ENCODE measurements at places on chromosomes 5 and 9.
A peak's percentile ranks its signal among the peaks of the same experiment; 100 is the strongest.

- no peak for DNase-seq
These were observed 141.4 kb downstream of the CCDC192 start for GRCh38 chr5:127844581-127845021.

GRCh38 chr9:27791311-27791710 lies 218.0 kb upstream of the C9orf72 start:
- no peak for DNase-seq

DNA sequence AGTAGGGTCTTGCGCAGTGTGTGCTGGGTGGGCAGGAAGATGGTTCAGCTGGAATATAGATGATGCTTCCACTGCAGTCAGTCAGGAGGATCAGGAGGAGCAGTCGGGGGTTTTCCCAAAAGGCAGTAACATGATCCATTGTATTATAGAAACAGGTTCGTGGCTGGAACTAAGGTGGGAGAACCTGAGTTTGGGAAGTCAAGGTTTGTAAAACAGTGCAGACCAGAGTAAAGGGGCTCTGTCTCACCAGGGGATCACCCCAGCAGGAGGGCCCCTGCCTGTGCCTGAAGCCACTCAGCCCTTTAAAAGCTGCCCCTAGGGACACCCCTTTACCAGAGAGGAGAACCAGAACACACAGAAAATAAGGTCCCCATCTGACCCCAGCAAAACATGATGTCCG lies 213.4 kb downstream of the AUH start:
- no peak for DNase-seq

- no peak for DNase-seq
These were observed 209.9 kb downstream of the AOPEP start for GRCh38 chr9:94936419-94936818.

- no peak for DNase-seq
These were observed 200.3 kb downstream of the SNX18 start for GRCh38 chr5:54717870-54718269.

DNA sequence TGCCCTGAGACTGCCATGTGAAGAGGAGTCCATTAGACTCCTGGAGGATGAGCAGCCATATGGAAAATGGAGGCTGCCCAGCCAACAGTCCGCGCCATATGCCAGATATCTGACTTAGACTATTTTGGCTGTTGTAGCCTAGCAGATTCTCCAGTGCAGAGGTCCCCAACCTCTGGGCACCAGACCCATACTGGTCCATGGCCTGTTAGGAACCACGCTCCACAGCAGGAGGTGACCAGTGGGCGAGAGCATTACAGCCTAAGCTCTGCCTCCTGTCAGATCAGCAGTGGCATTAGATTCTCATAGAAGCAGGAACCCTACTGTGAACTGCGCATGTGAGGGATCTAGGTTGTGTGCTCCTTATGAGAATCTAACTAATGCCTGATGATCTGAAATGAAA lies 851.9 kb downstream of the NR2F1-AS1 start:
- no peak for DNase-seq

- DNase-seq = peak; percentile 97
These were observed 1.8 kb upstream of the FAM78A start for GRCh38 chr9:131277910-131278701.

DNA sequence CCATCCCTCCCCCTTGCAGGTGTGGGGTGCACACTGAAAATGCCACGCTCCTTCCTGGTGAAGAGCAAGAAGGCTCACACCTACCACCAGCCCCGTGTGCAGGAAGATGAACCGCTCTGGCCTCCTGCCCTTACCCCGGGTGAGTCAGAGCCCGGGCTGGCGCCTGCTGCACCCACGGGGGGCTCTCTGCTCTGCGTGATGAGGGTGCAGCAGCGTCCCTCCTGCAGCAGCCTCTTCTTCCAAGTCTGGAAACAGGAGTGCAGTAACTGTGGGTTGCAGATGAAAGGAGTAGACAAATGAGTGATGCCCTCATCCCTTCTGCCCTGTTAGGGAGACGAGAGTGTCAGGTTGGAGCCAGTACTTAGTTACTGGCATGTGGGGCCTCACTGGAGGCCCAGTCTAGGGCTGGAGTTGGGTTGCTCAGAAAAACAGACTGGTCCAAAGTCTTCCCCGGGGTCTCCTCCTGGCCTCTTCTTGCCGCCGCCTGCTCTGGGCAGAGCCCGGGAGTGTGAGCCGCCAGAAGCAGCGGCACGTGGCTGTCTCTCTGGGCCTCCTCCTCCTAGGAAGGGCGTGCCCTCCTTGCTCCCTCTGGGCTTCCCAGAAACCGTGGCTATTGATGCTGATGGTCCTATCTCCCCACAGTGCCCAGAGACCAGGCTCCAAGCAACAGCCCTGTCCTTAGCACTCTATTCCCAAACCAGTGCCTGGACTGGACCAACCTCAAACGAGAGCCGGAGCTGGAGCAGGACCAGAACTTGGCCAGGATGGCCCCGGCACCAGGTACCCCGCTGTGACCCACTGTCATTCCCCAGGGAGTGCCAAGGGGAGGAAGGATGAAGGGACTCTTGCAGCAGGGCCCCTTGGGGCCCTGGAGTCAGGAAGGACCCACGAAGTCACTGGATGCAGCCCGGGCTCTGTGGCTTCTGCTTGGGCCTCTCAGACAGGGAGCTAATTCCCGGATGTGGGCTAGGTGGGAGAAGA lies 8.4 kb downstream of the GFI1B start:
- no peak for DNase-seq

DNA sequence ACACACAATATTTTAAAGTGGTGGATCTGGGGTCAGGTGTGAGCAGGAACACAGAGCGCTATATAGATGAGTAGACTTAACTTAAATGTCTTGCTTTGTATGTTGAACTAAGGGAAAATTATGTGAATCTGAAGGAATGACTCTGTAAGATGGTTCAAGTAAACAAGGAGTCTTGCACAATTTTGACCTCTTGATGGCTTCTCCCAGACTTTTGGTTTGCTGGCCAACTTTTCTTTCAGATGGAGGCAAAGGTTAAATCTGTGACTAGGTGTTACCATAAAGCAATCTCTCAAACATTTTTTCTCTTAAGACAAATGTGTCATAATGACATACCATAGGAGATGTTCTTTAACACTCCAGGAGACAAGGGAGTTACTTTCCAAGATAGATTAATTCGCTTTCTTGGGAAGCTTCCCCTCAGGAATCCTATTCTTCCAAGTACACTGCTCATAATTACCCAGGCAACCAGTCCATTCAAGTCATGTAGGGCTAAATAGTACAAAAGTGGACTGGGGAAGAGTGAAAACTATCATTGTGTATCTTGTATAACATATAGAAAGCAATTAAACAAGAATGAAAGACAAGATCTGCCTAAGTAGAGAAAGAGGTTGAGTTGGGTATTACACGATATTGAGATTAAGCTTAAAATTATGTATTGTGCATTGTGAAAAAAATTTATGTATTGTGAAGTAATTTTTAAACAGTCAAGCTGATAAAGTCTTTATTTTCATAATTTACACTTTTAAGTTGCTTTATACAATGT lies 60.3 kb upstream of the SLC27A6 start:
- DNase-seq = no peak

GRCh38 chr9:20255052-20255451 lies 367.2 kb downstream of the MLLT3 start:
- no peak for DNase-seq

- no peak for DNase-seq
These were observed 19.0 kb downstream of the GFPT2 start for GRCh38 chr5:180334176-180334575.

DNA sequence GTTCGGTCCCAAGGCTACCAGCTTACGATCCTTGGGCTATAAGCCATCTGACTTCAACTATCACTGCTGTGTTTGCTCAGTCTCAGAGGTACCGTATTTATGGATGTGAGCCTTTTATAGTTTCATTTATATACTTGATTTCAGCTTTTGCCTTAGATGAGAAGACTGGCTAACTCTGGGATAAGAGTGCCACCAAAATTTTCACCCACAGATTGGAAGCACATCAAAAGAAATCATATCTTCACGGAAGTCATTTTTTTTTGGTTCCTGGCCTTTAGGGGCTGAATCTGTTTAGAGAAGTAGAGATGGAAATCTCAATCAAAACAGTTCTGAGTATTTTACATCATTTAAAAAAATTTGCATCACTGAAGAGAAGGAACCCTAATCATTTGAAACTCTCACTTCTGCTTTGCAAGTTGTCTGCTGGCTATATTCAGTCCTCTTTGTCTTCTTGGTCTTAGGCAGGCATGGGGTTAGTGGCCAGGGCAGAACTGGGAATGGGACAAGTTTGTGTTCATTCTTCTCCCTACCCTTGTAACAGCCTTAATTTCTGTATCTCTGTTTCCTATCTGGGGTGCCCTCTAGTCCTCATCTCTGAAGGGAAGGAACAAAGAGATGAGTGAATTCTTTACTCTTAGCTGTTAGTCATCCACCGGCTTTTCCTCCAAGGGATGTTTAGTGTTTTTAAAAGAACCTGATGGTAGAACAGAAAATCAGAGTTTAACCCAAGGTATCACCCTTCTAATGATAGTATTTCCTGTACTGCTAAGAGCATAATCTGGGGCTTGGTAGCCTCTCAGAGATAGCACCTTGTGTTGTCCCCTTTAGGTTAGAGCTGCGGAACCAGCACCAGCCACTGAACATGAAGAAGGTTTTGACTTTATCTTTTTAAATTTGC lies 14.1 kb upstream of the TNFAIP8 start:
- DNase-seq = no peak

DNA sequence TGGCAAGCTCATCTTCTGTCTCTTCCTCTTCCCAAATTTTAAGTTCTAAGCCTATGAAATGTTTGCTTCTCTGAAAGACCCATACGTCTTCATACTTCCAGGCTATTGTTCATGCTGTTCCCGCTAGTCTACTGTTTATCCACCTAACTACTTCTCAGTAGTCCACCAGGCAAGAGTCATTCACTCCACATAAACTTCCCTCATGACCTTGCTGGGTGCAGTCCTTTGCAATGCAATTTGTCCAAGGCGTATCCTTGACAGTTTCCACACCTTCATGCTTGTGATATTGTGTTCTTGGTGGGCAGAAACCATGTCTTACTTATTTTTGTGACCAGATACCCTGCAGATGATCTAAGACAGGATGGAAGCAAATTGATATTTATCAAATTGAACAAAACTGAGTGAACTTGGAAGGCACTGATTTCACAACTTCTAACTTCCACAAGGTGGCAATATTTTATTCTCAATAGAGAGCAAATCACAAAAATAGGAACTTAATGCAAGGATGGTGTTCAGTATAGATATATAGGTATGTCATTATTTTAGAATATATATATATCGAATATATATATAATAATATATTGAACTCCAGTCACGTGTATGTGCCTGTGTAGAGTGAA lies 30.3 kb downstream of the TYRP1 start:
- no peak for DNase-seq

DNA sequence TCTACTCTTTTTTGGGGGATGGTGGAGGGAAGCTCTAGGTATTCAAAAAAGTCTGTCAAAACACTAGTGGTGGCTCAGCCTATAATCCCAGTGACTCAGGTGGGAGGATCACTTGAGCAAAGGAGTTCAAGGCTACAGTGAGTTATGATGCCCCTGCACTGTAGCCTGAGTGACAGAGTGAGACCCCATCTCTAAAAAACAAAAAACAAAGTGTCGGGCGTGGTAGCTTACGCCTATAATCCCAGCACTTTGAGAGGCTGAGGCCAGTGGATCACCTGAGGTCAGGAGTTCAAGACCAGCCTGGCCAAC lies 15.8 kb upstream of the SLC35D2 start:
- DNase-seq = no peak

- DNase-seq = no peak
These were observed 98.7 kb downstream of the ADCY2 start for GRCh38 chr5:7494481-7495130.

DNA sequence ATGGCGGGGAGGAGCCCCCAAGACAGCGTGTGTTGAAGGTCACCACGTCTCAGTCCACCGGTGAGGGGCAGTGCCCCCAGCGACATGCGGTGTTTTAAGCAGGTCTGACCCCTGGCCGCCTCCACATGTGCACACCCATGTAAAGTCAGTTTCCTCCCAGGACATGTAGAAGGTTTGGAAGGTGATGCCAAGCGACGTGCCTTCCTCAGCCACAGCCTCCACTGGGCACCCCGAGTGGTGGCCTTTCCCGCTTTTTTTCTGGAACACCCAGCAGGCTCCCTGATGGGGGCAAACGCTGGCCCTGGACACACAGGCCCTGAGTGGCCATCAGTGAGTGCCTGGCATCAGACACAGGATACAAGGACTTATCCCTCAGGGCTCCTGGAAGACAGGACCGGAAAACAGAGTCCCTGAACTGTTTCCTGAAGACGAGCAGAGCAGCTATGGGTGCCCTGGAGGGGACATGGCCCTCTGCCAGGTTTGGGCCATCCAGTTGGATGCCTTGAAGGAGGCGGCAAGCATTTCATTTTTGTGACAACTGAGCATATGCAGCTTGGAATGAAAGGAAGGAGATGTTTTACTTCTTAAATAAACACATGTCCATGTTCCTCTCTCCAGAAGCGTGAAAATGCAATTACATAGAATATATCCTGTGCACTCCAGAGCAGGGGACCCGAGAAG lies 275.8 kb upstream of the IRX2 start:
- no peak for DNase-seq

DNA sequence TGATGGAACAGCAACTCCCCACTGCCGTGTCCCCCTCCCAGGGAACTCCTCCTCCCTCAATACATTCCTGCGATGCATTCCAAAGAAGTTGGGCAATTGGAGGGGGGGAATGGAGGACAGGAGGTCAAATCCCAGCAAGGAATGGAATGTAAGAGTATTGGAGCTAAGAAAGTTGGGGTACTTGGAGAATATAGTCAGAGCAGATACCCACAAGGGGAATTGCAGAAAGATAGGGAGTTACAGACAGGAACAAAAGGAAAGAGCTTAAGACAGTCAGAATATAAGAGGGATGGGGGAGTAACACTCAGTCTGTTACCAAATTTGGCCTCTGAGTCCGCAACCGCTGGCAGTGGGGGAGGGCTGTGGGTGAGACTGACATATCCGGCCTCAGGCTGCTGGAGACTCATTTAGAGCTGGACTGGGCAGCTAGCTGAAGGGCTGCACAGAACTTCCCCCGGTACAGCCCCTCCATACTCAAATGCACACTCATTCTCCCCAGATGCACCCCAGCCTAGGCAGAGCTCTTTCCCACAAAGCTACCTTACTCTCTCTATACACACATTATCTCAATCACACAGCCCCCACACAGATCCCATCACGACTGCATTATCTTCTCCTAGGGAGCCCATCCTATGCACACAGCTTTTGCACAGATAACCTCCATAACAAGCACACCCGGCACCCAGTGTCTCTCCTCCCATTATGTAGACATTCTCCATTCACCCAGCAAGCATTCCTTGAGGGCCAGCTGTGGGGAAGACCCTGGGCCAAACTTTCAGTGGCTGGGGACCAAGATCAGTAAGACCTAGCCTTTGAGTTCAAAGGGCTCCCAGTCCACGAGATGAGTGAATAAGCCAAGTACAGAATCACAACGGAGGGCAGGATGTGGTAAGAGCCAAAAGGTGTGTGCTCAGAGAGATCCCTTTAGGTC lies 3.7 kb downstream of the TLN1 start:
- DNase-seq = peak; percentile 80

DNA sequence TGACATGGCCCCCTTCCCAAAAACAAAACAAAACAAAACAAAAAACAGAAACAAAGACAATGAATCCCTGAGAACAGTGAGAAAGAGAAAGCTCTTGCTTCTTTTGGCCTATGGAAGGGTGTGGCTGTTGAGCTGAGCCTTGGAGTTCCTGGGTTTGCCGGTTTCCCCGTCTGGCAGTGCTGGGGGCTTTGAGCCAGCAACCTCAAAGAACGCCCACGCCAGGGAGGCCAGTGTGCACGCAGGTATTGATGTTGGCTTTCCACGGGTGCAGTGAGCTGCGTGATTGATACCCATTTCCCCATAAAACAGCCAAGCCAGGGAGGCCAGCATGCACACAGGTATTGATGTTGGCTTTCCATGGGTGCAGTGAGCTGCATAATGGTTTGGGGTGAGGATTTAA lies 8.3 kb upstream of the LCN1 start:
- DNase-seq = no peak

Measured in AG08396 (cell line).